Trophoblast cell (in vitro differentiated cells and primary cell): ENCODE measurements at places on chromosomes 13 and 19.

- DNase-seq = peak; percentile 43
Observed at GRCh38 chr13:20395061-20395916, 130.4 kb downstream of the CRYL1 start.

GRCh38 chr13:23966691-23967615, 69.7 kb upstream of the C1QTNF9B start:
- DNase-seq = no peak

DNA sequence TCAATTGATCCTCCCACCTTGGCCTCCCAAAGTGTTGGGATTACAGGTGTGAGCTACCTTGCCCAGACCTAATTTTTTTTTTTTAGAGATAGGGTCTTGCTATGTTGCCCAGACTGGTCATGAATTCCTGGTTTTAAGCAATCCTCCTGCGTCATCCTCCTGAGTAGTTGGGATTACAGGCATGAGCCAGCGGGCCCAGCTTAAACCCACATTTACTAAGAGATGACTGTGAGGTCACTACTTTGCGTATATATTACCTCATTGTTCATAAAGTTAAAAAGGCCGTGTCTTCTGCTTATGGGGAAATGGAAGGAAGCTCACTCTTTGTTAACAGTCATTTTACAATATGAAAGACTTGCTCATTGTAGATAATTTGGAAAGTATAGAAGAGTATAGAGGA, 39.6 kb upstream of the C1QTNF9 start:
- peak; percentile 82 for DNase-seq

GRCh38 chr13:87684850-87685742, 13.9 kb downstream of the SLITRK5 start:
- no peak for DNase-seq

- no peak for DNase-seq
Observed at GRCh38 chr13:85316506-85317025, 482.7 kb downstream of the SLITRK6 start.

DNA sequence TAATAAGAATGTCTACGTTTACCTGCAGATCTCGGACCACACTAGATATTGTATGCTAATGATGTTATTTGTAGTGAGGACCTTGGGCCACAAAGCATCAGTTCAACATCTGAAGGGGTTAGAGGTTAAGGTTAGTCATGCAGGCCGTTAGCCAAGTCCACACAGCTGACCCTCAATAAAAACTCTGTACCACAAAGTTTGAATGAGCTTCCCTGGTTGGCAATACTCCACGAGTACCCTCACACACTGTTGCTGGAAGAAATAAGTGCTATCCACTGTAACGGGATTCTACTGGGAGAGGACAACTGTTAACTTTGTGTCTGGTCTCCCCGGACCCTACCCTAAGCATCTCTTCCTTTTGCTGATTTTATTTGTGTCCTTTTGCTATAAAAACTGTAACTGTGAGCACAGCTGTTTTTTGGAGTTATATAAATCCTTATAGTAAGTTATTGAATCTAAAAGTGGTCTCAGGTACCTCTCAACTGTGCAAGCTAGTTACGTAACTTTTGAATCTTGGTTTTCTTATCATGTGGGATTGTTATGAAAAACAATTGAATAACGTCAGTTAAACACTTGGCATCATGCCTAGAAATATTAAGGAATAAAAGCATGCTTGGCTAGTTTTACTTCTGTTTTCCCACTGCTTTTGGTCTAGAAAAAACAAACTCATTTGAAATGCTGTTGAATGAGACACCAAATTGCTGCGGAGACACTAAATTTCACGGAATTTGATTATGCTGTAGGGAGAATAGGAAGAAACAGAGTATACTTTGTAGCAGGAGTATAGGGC, 181.5 kb downstream of the DNAJC3 start:
- DNase-seq = no peak

- no peak for DNase-seq
Observed at GRCh38 chr19:39768786-39769185, 9.9 kb upstream of the LEUTX start.

GRCh38 chr19:13043285-13043684, 48.0 kb downstream of the NFIX start:
- no peak for DNase-seq

- no peak for DNase-seq
Observed at GRCh38 chr13:83515268-83516015, 366.8 kb downstream of the SLITRK1 start.

DNA sequence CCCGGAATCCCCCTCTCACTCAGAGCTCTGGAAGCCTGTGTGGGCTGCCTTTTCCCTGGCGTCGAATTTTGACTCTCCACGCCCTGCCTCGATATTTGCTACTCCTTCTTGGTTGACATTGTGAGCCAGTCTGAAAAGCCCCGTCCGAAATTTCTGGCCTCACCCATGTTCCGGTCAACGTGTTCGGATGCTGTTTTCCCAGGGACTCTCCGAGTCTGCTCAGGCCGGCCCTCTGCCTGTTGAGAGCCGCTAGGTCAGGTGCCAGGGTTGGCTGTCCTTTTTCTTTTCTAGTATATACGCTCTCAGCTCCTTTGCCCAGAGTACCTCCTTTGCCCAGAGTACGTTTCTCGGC, 6.8 kb upstream of the DGKH start:
- peak; percentile 62 for DNase-seq

- DNase-seq = no peak
Observed at GRCh38 chr13:42804244-42804874, 23.0 kb downstream of the FAM216B start.

DNA sequence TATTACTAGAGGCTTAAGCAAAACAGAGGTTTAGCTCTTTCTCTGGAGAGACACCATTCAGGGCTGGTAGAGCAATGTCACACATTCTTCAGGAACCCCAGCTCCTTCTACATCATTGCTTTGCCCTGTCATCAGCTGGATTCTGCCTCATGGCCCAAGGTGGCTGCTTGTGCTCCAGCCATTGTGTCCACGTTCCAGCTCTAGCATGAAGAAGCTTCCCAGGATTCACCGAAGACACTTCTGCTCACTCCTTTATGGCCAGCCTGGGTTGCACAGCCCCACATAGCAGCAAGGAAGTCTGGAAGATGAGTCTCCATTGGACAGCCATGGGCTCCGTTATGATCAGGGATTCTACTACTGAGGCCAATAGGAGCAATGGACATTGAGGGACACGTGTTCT, 13.2 kb downstream of the PGLS start:
- no peak for DNase-seq

DNA sequence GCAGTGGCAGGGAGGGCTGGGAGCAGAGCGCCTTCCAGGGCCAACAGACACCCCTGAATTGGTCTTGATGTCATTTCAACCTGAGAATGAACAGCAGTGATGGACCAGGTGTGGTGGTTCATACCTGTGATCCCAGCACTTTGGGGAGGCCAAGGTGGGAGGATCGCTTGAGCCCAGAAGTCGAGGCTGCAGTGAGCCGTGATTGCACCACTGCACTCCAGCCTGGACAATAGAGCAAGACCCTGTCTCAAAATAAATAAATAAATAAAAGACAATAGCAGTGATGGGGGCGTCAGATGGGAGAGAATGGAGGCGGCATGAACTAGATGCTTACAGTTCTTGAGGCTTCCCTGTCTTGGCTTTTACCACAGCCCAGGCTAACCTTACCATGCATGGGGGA, 46.1 kb upstream of the ONECUT3 start:
- DNase-seq = no peak

- DNase-seq = no peak
Observed at GRCh38 chr19:2488405-2488941, 12.5 kb downstream of the GADD45B start.

DNA sequence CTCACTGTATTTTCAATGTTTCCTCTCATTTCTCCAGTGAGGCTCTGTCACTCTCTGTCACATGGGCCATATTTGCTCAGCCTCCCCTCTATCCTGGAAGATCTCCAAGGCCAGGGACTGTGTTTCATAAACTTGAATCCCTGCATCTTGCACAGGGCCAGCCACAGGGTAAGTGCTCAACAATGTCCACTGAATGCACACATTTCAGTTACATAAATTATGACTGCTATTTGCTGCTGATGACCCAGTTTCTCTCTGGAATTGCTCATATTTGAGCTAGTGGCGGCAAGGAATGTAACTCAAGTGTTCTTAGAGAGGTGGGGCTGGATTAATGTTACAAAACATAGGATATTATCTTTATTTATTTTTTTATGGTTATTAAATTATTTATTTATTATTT, 6.1 kb downstream of the CLC start:
- peak; percentile 71 for DNase-seq

GRCh38 chr13:26988059-26988769, 183.4 kb downstream of the USP12 start:
- DNase-seq = no peak

DNA sequence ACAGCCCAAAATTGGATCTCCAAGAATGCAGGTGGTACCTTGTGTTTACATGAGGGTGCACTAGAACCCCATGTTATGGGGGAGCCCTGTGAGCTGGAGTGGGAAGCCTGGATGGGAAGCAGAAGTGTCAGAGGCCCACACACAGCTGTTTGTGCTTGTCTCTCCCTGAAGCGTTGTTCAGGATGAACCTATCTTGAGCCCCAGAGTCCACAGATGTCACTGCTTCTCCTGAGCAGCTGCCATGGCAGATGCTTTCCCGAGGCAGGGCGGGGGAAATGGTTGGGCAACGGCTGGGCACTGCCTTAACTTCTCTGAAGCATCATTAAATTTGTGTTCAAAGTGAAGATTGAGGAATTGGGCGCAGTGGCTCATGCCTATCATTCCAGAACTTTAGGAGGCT, 17.1 kb upstream of the CHST8 start:
- DNase-seq = no peak

GRCh38 chr13:84433024-84433423, 550.8 kb upstream of the SLITRK1 start:
- no peak for DNase-seq

- no peak for DNase-seq
Observed at GRCh38 chr19:29806098-29806866, 5.5 kb upstream of the CCNE1 start.

- no peak for DNase-seq
Observed at GRCh38 chr13:85808811-85809210, 9.6 kb upstream of the SLITRK6 start.

GRCh38 chr13:37646531-37646930, 48.0 kb upstream of the POSTN start:
- no peak for DNase-seq

GRCh38 chr19:15976836-15977689, 28.3 kb downstream of the OR10H4 start:
- DNase-seq = no peak

- peak; percentile 57 for DNase-seq
Observed at GRCh38 chr13:99159331-99160061, 41.2 kb upstream of the UBAC2 start.

GRCh38 chr19:30669329-30670010, 297.3 kb downstream of the ZNF536 start:
- DNase-seq = peak; percentile 59
